ENCODE measurements at places on chromosomes 7 and 10.

- no peak for DNase-seq
Measured at GRCh38 chr7:7970237-7970530, 1.6 kb downstream of the GLCCI1 start.

DNA sequence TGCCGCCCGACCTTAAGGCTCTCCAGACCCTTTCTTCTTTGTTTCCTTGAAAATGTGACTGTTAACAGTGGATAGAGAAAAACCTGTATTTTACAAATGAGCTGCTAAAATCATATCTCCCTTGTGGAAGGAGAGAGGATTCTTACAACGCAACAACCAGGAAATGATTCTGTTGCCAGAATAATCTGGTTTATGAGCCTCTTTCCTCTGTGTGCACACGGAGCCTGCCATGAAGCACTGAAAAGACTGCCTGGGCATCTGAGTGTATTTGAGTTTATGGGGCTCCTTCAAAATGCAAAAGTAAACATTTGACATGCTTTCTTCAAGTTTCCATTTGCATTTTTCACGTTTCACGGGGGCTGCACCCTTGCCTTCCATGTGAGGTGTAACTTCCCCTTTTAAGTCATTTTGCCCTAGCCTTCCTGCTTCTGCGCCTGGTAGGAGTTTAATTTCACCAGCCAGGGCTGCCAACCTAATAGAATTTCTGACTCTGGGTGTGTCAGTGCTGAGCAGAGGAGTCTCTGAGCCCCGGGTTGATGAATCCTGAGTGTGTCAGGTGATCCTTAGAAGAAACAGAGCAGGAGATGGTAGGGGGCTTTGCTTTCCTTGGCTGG lies 101.2 kb downstream of the GRB10 start:
- no peak for DNase-seq

- no peak for DNase-seq
Measured at GRCh38 chr7:117155694-117156093, 167.2 kb downstream of the WNT2 start.

GRCh38 chr7:152677808-152678670 lies 2.1 kb upstream of the XRCC2 start:
- no peak for DNase-seq

DNA sequence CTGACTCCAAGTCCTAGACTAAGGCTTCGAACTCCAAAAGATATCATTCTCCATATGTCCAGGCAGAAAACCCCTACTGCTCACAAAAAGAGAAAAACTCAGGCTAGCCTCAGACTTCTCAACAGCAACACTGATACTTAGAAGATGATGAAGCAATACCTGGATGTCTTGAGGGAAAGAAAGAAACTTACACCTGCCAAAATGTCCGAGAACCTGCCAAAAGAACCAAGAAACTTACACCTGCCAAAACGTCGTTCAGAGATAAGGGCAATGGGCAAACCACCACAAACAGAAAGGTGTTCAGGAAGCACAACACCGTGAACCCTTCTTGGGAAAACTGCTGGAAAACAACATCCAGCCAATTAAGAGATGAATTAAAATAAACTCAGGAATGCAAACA lies 15.3 kb downstream of the ABLIM1 start:
- no peak for DNase-seq

DNA sequence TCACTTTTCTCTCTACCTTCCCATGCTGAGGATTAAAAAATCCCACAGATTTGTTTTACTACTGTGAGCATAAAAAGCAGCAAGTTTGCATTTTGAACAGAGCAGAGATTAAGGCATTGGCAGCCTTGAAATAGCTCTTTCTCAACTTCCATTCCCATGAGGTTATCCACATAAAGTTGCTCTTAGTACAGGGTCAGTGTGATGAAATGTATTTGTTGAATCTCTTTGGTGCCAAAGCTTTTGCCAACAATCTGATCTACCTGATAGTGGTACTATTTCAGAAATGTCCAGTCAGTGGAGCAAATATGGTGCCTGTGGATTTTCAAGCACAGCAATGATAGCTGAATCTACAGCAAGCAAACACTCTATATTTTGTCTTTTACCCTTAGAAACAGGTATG lies 254.8 kb downstream of the INHBA start:
- DNase-seq: no peak

GRCh38 chr7:123343611-123344010 lies 143.8 kb upstream of the SLC13A1 start:
- DNase-seq: no peak

GRCh38 chr10:24262929-24263590 lies 54.1 kb downstream of the KIAA1217 start:
- DNase-seq: no peak

- no peak for DNase-seq
Measured at GRCh38 chr10:31582365-31583052, 263.5 kb downstream of the ZEB1 start.

- no peak for DNase-seq
Measured at GRCh38 chr10:80649183-80649582, 111.5 kb downstream of the SH2D4B start.

- DNase-seq: peak; percentile 41
Measured at GRCh38 chr10:133391761-133392518, 2.0 kb upstream of the MTG1 start.

DNA sequence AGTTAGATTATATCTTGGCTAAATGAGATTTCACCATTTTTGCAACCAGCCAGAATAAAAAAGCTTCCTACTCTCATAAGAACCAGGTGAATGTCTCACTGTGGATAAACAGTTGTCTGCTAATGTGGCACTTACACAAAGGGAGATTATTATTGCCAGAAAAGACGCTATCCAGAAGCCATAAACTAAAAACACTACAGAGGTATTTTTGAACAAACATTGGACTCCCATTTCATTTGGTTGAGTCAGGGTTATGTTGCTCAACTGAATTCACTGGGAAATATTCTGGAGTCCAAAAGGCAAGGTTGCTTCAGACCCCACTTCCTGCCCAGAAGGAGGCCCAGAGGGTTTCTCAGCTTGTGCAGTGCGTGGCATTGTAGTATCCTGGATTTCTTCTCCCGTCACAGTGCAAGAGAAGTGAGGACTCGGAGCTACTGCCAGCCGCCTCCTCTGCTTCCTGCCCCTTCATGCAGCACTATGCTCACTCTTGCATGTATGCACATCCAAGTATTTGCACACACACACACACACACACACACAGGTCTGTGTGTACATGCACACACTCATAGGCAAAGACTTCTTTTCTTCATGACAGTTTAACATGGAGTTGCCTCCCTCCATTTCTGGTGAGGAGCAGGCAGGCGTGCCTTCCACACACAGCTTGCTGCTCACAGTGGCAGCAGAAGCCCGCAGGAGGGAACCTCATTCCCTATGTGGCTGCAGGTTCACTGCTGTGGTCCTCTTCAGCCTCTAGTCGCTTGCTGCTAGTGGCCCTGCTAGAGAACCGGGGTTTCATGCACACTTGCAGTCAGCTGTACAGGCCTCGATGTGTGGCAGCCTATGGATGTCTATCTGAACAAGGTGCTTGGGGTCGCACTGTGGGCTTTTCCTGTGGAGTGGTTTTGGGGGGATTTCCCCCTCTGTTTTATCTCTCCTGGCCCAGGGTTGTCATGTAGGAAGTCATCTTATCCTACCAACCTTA lies 10.1 kb downstream of the DENND10 start:
- no peak for DNase-seq

DNA sequence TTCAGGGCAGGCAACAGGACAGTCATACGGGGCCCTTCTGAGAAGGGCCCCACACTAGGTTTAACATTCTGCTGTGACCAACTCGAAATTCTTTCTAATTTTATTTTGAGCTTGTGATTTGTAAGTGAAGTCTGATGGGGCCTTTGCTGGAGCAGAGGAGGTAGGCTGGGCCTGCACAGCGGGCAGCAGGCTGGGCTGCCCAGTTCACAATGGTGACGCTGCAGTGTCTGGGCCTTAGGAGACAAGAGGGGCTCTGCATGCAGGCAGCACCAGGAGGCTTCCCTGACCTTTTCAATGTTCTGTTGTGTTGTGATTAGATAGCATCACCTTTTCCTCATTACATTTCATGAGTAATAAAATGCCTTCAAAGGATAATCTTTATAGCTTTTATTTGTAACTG lies 175.1 kb downstream of the CXCL12 start:
- no peak for DNase-seq

DNA sequence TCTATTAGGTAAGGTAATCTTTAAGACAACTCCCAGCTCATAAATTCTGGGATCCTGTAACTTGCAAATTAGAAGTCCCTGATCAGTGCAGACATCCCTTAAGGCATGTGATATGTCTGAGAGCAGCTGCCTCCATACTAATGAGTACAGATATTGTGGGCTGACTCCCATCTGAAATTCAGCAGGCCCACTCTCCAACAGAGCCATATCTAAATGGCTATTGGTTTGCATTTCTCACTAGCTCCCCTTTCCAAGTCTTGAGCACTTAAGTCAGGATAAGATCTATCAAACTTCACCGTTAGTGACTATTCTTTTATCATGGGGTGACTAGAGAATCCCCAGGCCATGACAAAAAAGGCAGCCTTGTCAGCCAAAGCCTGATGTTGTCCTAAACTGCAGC lies 785.4 kb downstream of the IPMK start:
- no peak for DNase-seq

GRCh38 chr7:119438315-119438714 lies 834.7 kb upstream of the KCND2 start:
- no peak for DNase-seq

DNA sequence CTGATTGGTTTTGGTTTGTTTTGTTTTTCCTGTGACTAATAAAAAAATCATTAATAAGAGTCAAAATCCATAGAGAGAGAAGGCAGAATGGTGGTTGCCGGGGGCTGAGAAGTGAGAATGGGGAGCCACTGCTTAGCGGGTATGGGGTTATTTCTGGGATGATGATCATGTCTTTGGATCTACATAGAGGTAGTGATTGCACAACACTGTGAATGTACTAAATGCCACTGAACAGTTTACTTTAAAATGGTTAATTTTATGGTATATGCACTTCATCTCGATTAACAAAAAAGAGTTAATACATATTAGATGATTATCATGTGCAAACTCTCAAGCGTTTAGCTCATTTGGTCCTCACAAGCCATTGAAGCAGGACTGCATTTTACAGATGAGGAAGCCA lies 342.9 kb downstream of the ELMO1 start:
- DNase-seq: no peak

- no peak for DNase-seq
Measured at GRCh38 chr7:149723795-149724495, 49.4 kb downstream of the ZNF467 start.

DNA sequence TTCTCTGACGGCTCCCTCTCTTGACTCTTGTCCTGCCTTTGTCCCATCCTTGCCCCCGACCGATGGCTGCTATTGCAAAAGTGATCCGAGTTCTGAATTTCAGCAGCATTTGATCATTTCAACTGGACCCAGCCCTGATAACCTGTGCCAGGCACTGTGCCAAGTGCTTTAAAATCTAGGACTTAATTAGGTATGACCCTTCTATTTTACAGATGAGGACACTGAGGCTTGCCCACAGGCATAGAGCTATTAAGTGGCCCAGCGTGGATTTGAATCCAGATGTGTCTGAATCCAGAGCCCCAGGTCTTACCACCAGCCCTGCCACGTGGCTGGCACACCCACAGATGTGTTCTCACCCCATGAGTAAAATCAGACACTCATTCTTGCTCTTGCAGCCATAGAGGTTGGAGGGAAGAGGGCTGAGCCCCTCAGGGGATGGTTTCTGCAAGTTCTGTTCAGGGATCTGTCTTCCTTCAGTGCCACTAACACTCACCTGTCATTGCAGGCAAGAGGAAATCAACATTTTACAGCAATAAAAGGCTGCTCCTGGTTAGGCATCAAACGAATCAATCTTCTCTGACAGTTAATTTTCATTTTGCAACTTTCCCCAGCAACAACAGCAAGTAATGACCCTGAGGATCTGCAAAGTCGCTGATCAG lies 101.2 kb downstream of the GRID1 start:
- no peak for DNase-seq

DNA sequence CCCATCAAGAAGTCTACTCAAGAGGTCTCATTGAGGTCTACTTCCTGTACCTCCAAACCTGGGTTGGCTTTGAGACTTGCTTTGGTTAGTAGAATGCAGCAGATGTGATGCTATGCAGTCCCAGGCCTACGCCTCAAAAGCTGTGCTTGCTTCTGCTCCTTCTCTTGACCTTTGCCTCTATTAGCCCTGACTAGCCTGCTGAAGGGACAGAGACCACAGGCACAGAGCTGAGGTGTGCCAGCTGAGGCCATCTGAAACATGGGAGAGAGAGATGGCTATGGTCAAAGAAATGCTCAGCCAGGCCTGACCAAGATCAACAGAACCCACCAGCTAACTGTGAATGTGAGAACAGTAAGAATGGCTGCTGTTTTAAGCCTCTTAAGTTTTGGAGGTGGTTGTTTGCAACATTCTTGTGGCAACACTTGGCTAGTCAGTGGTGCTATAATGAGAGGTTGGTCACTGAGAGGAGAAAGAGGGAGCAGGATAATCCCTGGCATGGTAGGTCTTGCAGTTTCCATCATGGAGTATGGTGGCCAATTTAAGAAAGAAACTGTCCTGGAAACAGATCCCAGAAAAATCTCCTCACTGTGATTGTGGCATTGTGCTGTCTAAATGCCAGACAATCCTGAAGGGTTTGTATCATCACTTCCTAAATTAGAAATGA lies 176.1 kb upstream of the PHYHIPL start:
- no peak for DNase-seq

DNA sequence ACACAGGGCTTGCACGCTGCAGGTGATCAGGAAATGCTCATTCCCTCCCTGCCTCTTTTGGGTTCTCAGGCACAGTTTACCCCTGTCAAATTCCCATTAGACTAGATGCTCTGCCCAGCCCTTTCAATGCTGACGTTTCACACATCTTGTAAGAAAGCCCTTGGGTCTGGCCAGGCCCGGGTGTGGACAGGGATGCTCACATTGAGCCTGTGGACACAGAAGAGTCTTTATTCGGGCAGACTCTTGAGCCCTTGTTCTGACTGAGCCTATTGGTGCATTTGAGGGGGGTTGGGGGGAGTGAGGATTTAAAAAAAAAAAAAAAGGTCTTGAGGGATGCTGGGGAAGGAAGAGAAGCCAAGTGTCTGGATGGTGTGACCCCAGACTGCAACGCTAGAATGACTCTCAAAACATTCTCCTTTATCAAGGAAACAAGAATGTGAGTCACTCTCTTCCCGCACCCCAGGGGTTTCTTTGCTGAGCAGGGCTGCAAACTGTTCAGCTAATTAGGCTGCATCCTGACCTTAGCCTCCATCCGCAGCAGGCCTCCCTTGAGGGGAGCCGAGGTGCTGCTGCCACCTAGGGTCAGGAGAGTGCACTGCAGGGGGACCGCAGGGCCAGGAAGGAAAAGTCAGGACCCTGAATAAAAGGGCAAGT lies 53.6 kb upstream of the TMEM72 start:
- peak; percentile 52 for DNase-seq

DNA sequence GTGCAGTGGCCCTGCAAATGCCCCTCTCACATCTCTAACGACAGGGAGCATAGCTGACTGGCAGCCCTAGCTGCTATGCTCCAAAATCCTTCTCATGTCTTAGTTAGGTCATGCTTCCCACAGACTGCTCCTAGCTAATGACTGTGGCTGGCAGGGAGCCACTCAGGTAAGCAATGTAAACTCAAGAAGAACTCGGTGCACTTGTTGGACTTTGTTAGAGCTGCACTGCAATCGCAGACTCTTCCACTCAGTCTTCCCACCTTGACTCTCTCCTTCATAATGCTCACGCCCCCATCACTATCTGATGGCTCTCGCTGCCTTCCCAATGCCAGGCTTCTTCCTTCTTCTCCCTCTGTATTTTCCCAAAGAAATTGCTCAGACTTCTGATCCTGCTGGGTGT lies 24.0 kb downstream of the OR9A2 start:
- no peak for DNase-seq

Data from activated T-cell treated with anti-CD3 and anti-CD28 coated beads for 48 hours (primary cell).